Stimulated activated CD4-positive, alpha-beta T cell treated with anti-CD3 and anti-CD28 coated beads, Interleukin-1b, Interleukin-23, amount 100 ng/mL, for 4 hours (primary cell): ENCODE measurements at places on chromosomes 12 and 14.

DNA sequence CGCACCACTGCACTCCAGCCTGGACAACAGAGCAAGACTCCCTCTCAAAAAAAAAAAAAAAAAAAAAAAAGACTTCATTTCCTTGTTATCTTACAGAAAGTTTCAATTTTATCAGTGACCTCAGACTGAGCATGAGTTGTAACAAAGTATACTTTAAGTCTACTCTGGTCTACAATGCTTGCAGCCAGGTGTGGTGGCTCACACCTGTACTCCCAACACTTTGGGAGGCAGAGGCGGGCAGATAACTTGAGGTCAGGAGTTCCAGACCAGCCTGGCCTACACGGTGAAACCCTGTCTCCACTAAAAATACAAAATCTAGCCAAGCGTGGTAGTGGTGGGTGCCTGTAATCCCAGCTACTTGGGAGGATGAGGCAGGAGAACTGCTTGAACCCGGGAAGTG, 18.0 kb downstream of the HNRNPC start:
- no peak for DNase-seq

DNA sequence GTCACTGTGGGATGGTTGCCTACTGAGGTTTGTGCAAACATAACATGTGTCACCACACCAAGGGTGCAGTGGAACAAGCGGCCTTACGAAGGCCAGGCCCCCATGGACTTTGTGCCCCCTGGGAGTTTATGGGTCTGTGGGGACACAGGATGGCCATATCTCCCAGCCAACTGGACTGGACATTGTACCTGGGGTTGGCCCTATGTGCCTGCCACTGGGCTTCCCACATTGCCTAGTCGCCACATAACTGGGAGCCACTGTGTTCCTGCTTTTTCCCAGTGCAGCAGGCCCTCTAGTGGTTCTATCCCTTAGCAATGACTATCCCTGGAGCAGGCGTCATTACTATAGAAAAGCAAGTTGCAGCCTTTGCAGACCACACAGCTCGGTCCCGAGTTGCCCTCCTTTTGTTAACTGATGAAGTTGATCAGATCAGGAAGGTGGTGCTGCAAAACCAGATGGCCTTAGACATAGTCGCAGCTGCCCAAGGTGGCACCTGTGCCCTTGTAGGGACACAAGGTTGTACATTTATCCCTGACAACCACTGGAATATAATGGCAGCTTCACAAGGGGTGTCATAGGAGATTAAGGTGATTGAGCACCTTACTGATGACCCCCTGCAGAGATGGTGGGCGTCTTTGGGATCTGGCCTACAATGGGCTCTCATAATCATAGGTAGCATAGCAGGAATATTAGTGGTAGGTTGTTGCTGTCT, 15.2 kb upstream of the RNASE12 start:
- DNase-seq, result no peak

DNA sequence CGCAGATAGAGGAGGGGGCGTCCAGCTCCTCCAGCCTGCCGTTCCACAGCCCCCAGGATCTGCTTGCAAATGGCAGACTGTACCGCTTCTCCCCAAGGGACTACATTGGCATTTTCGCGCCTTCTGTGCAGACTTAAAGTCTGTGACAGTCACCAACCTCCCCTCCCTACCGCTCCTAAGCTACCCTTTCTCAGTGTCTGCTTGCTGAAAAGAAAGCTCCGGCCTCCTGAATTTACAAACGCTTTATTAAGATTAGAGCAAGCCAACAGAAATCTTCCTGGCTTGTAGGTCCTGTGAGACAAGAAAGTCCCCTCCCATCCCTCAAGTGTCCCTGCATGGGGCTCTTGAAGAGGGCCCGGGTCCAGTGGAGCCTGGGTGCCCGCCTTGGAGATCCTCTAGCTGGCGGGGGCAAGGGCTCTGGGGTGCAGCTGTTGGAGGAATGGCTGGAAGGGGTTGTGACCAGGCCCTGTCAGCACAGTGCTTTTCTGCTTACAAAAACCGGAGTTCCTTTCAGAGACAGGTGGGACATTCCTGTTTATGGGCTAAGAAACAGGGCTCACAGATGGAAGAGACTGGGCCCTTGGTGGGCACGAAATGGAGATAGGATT, 2.8 kb upstream of the DLK1 start:
- DNase-seq, result no peak

DNA sequence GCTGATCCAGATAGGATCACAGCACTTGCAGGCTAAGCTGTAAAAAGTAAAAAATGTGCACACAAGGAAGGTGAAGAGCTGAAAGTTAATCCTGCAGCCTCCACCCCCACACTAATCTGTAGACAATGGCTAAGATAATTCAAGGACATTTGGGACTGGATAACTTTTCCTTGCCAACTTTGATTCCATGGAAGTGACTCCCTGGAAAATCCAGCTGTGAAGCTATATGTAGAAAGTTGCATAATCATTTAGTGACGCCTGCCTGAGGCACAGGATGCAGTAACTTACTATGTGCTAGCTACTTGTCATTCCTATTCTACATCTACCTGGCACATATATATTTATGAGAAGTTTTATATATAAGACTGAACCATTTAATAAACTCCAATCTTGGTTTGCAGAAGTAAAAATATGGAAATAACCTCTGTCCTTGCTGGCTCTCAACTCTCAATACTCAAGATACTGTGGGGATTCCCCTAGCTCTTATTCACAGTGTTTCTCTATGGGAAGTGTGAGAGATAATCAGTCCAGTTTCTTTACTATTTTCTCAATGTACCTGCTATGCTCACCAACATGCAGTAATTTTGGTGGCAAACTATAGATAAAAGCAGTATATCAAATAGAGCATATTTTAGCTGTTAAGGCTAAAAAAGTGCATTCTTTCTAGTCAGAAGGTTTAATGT, 14.8 kb downstream of the LDHB start:
- no peak for DNase-seq

DNA sequence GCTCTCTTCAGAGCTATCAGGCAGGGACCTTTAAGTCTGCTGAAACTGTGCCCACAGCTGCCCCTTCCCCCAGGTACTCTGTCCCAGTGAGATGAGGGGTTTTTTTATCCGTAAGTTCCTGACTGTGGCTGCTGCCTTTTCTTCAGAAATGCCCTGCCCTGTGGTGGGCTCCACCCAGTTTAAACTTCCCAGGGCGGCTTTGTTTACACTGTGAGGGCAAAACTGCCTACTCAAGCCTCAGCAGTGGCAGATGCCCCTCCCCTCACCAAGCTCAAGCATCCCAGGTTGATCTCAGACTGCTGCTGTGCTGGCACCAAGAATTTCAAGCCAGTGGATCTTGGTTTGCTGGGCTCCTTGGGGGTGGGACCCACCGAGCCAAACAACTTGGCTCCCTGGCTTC, 46.9 kb upstream of the SLC16A7 start:
- DNase-seq, result no peak
